Colonic mucosa (tissue), 4 donors: ENCODE measurements at places on chromosomes 5 and 9. TPM values are rescaled to one million over a fixed set of nuclear protein-coding genes. Genes with fewer than 3 reads are reported as not detected.

GRCh38 chr5:150487199-150488061 is 20.5 kb upstream of the NDST1 start:
- DNase-seq, result peak; percentile 59

DNA sequence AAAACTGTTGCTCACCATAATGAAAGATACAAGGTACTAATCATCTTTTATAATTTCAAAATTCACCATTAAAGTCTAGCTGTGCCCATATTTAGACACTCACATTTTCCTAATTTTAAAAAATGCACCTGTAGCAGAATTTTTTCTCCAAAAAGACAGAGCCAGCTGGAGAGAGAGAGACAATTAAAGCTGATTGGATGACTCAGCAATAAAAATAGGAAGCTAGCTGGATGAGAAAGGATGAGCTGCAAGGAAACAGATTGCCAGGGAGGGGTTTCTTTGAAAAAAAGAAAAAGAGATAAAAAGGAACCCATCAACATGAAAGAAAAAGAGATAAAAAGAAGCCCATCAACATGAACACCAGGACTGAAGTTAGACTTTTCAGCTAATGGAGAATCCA is 73.8 kb downstream of the HCN1 start:
- no peak for DNase-seq

- DNase-seq, result no peak
Observed at GRCh38 chr9:4126184-4126865, 173.5 kb downstream of the GLIS3 start.

DNA sequence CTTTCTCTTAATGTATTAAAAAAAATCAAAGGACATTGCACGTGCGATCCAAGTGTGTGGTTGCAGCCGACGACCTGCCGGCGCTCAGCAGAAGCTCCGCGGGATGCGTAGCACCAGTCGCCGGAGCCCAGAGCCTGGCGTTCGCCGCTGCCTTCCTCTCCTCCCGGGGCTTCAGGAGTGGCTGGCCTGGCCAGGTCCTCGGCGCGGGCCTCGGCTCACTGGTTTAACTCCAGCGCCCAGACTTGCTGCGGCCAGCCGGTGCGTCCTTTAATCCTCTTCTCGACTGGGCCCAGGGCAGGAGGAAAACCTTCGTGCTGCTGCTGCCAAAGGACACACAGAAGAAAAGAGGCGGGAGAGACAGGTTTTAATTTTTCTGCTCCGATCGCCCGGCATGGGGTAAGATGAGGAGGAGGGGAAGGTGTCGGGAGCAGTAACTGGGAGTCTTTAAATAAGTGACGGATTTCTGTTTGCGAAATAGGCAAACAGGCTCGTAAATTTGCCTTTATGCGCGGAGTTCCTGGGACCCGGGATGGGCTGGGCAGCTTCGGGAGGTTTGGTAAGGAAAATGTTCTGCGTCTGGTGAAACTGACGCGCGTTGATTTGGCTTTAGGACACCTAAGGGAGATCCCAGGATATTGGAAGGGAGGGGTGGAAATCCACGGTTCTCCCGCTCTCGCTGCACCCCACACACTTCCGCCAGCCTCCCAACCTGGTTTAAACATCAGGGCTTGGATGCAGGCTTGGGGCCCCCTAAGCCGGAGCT is 2.3 kb downstream of the HAND1 start:
- DNase-seq, result no peak

- DNase-seq, result no peak
Observed at GRCh38 chr5:92640340-92640739, 940.7 kb downstream of the NR2F1-AS1 start.

GRCh38 chr9:121735793-121736770 is 84.6 kb downstream of the DAB2IP start:
- peak; percentile 83 for DNase-seq

DNA sequence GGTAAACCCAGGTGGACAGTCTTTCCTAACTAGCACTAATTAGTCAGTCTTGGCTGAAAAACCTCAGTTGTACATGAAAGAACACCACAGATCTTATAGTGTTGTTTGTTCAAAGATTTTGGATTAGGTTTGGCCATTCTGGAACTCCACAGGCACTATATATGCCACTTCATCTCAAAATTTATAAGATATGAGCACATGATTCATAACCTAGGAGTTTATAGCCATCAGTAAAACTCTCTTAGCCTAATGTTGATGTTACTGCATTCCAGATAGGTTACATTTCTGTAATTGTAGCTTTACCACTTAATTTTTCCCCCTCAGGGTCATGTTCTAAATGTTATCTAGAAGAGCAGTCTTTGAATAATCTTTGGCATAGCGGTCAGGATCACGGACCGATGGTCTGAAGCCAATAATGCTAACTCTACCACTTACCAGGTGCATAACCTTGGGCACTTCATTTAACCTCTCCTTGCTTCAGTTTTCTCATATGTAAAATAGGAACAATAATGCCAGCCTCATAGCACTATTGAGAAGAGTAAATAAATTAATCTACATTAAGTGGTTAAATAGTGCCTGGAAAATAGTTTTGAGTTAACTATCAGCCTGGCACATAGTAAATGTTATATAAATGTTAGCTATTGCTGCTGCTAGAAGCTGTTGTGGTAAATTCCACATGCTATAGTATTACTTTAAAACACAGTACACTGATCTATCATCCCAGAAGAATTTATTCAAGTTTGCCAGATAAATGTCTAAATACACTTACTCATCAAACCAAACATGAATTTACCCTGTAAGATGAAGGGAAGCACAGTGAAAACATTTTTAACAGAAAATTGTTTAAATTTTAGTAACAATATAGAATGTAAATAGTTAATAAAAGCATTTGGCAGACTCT is 743.9 kb downstream of the NR2F1-AS1 start:
- no peak for DNase-seq

GRCh38 chr9:6944093-6944551 is 186.3 kb downstream of the KDM4C start:
- no peak for DNase-seq

- no peak for DNase-seq
Observed at GRCh38 chr5:124262470-124262869, 484.0 kb downstream of the ZNF608 start.

DNA sequence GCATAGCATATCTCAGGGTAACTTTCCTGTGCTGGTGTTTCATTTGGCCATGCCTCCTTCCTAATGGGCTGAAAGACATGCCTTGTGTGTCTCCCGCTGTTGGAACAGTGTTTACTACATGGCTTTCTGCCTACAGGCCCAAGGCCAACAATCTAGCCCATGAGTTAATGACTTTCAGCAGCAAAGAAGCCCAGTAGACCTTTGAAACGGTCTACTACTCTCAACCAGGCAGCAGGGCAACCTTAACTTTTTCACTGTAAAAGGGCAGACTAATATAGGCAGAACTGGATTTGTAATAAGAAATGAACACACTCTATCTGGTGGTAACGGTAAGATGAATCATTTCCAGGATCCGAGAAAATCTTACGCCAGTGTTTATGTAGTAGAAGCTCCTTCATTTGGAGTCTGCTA is 21.0 kb downstream of the C5orf15 start:
- DNase-seq, result no peak

- DNase-seq, result no peak
Observed at GRCh38 chr5:53825926-53826325, 265.5 kb downstream of the NDUFS4 start.

DNA sequence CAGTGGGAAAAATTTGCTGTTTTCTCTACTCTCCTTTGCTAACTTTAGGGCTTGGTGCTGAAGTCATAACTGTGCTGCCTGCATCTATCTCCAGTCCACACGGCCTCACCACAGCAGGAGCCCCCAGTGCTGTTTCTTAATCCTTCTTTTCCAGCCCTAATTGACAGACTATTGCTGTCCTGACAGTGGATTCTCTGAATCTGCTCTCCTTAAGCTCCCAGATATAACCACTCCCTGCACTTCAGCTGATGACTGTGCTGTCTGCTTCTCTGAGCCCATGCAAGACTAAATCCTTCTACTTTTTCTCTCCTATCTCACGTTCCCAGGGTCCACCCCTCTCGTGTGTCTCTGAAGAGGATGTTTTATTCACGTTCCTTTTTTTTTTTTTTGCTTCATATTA is 19.7 kb upstream of the GRIA1 start:
- DNase-seq, result no peak

- no peak for DNase-seq
Observed at GRCh38 chr9:129402371-129402739, 218.5 kb downstream of the C9orf50 start.

- no peak for DNase-seq
Observed at GRCh38 chr5:141617128-141617527, 1.7 kb downstream of the DIAPH1 start.

Gene LCN9
- not detected for total RNA-seq

Gene DCAF12
- total RNA-seq, result 37.9 TPM

Gene ADRA1B
- 0.32 TPM for total RNA-seq

Gene DND1
- 0.16 TPM for total RNA-seq

Gene SPATA31A3
- not detected for total RNA-seq

Gene CHMP5
- total RNA-seq, result 60.3 TPM

Gene RASEF
- 36.8 TPM for total RNA-seq
